ENCODE measurements at places on chromosomes 3 and 15.

DNA sequence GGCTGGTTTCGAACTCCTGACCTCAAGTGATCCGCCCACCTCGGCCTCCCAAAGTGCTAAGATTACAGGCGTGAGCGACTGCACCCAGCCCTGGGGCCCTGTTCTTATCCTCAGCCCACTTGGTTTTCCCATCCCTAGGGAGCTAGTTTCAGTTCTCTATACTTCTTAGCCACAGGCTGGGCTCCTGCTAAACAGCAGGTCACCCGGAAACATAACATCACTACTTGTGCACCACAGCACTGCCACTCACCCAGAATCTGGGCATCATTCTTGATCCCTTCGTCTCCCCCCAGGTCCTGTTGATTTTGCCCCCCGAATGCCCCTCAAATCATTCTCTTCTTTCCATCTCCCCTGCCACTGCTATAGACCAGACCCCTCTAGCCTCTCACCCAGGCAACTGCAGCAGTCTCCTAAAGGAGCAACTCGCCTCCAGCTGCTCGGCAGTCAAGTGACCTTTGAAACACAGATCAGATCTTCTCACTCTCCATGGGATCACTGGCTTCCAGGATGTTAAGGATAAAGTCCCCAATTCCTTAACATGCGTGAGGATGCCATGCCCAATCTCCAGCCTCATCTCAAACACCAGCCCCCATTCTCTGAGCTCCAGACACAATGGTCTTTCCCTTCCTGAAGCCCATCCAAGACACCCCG is 5.6 kb upstream of the AP3S2 start:
- no peak for DNase-seq

- no peak for DNase-seq
Measured at GRCh38 chr15:78837131-78837530, 25.9 kb upstream of the ADAMTS7 start.

DNA sequence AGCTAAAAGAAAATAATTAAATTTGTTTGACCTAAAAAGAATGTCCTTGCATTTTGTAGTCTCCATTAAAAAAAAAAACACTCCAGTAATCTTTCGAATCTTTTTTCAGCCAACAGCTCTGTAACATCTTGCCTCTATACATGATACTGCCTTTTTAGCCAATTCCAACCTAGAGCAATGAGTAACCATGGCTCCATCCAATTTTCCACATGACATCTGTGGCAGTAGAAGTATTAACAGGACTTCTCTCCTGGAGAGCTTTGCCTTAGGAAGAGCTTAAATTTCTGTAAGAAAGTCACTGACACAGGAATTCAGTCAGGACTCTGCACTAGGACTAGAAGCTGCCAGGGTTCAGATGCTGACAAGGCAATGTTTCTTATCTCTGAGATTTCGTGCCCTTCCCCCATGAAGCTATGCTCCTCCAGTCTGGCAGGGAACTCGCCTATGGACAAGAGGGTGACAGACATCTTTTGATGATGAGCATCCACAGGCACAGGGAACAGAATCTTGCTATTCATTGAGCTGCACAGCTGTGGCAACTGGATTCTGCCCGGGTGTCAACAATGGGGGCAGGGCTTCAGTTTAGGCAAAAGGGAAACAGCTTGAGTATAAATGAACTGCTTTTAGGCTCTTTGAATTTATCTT is 81.8 kb downstream of the ALCAM start:
- DNase-seq = no peak

GRCh38 chr3:52243791-52244628 is 1.5 kb upstream of the PPM1M start:
- no peak for DNase-seq

DNA sequence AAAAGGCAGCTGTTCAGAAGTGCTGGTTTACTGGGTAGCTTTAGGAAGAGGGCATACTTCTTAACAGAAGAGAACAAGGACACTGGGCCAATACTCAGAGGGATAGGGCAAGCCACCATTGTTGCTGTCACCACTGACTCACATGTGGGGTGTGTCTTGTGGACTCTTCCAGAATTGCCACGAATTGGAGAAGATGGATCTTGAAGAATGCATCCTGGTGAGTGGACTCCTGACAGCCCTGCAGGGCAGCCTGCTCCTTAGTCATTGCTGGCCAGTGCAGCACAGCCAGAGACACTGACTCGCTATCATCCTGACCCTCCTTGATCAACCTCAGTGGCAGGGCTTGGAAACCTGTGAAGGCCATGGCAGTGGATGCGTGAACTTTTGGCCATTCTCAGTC is 62.3 kb downstream of the UBP1 start:
- no peak for DNase-seq

- no peak for DNase-seq
Measured at GRCh38 chr15:60804986-60805949, 326.3 kb upstream of the ICE2 start.

GRCh38 chr15:81825136-81825535 is 220.7 kb downstream of the MEX3B start:
- DNase-seq = no peak

- no peak for DNase-seq
Measured at GRCh38 chr15:52414936-52415335, 113.7 kb downstream of the MYO5A start.

DNA sequence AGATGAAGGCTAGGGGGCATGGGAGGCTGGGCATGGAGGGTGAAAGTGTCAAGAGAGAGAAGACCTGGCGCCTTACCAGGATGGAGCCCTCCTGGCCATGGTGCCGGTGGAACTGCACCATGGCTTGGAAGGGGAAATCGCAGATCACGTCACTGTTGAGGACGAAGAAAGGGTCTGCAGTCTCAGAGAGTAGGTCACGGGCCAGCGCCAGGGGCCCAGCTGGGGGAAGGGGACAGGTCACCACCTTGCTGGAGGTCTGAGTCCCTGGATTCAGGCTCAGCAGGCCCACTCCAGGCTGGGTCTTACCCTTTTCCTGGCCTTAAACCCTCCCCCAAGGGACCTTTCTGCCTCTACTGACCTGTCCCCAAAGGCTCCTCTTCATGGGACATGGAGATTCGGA is 855 bp downstream of the GMPPB start:
- DNase-seq = no peak

GRCh38 chr3:56980798-56981390 is 79.6 kb upstream of the SPATA12 start:
- DNase-seq = peak; percentile 6

- no peak for DNase-seq
Measured at GRCh38 chr3:134075846-134076245, 46.1 kb upstream of the SLCO2A1 start.

DNA sequence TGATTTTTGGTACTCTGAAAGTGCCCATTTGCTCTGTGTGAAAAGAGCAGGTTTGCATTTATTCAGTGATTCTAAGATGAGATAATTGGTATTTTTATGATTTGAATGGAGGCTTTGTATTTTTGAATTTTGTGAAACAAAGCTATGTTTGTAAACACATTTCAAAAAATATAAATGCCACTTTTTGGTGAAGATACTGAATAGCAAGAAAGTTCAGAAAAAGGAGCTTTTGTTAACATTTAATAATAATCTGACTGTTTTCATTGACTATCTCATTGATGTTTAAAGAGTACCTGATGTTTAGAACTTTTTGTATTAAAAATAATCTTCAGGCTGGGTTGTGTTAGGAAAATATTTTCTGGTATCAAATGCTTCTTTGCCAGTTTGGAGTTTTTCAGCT is 23.7 kb downstream of the TCF12 start:
- no peak for DNase-seq

GRCh38 chr15:50909010-50909317 is 481 bp downstream of the AP4E1 start:
- no peak for DNase-seq

- DNase-seq = no peak
Measured at GRCh38 chr3:194034346-194035336, 101.3 kb upstream of the HES1 start.

- no peak for DNase-seq
Measured at GRCh38 chr3:123155471-123156011, 46.2 kb upstream of the SEC22A start.

DNA sequence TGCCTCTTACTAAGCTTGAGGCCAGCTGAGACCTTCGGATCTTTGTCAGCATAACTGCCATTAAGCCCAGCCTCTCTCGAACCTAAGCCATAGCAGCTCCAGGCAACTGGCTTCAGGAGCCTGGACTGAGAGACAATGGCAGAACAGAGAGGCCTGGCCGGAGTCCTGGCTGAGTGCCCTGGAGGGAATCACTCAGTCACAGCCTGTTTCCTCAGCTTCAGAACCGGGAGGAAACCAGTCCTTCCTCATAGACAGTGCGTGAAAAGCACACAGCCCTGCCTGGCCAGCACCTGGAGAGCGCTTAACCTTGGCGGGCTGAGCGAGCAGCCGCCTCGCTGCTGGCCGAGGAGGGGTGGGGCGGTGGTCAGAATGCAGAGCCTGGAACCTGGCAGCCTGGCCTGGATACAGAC is 21.6 kb downstream of the RNU5B-1 start:
- no peak for DNase-seq

- no peak for DNase-seq
Measured at GRCh38 chr3:66585520-66586095, 84.8 kb upstream of the LRIG1 start.

DNA sequence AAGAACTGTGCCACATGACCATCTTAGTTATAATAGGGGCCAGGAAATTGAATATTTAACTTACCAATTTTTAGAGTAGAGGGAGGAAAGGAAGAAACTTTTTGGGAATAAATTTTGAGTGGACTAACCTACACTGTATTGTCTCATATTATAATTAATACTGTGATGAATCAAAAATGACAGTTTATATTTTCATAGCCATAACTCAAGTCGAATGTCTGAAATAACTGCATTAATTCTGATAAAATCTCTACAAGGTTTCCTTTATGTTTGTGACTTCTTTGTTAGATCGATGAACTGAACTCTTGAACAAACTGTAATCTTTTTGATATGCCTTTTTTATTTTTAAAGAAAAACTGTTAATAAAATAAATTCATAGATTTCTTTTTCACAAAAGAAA is 132.8 kb upstream of the DPH6 start:
- no peak for DNase-seq

GRCh38 chr15:81481346-81481745 is 107.3 kb upstream of the TMC3 start:
- DNase-seq = no peak

DNA sequence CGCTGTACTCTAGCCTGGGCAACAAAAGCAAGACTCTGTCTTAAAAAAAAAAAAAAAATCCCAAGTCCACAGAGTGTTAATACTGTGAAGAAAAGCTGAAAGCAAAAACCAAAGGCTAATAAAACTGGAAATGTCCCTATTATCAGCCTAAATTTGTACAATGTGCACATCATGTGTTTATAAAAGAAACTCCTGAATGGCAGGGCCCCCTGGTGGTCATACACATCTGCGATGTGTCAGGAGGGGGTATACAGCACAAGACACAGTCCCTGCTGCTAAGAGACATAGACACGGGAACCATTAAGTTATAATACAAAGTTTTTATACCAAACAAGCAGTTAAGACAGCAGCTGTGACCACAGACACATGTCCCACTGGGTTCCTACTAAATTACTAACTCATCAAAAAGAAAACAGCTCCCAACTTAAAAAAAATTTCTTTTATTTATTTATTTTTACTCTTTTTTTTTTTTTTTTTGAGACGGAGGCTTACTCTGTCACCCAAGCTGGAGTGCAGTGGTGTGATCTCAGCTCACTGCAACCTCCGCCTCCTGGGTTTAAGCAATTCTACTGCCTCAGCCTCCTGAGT is 31.0 kb downstream of the IDH2 start:
- DNase-seq = peak; percentile 66

- DNase-seq = no peak
Measured at GRCh38 chr3:69165744-69166143, 43.3 kb upstream of the LMOD3 start.

DNA sequence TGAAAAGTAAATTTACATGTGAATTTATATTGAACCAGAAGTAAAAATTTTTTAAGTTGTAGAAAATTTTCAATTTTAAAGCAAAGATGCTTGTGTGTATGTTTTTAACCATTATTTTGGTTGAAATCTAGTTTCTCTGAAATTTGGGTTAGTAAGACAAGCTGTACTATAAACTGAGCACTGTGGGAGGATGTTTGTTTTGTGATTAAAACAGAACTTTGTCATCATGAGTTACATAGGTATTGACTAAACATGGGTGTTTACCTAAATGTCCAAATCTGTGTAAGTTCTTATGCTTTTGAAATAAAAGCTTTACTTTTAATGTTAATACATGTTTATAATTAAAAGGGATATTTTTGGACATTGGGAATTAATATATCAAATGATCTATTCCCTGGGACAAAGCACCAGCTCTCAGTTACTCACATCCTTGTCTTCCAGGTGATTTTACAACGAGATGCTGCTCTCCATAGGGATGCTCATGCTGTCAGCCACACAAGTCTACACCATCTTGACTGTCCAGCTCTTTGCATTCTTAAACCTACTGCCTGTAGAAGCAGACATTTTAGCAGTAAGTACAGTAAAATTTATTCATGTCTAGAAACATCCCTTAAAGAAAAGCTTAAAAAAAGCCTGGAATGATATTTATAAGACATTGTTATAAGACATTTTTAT is 32.7 kb downstream of the RNF13 start:
- no peak for DNase-seq

GRCh38 chr15:98268163-98268562 is 307.7 kb downstream of the ARRDC4 start:
- DNase-seq = no peak

GRCh38 chr3:135500034-135500433 is 465.5 kb upstream of the PPP2R3A start:
- DNase-seq = no peak

DNA sequence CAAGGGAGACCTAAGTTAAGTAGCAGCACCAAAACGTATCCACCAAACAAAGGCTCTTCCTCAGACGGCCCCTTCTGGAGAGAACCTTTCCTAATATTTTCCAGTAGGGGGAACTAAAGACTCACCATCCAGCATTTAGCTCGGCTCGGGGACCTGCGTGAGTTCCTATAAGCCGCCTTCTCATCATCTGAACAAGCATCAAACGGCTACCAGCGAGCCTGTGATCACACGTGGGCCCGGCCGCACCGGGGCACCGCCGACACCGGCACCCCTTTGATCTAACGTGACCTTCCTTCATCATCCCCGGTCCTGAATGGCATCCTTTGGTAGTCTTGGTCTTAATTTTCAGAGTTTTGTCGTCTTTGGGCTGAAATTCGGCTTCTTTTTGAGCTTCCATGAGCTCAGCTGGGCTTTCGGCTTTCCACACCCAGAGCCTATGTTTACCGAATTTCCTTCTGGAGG is 1.4 kb upstream of the ROBO2 start:
- no peak for DNase-seq

GRCh38 chr3:143000528-143000927 is 842 bp upstream of the U2SURP start:
- no peak for DNase-seq

GRCh38 chr3:168273917-168274316 is 178.2 kb upstream of the GOLIM4 start:
- DNase-seq = no peak

GRCh38 chr3:60755094-60755493 is 496.2 kb downstream of the FHIT start:
- DNase-seq = no peak

- DNase-seq = no peak
Measured at GRCh38 chr3:15253023-15253697, 47.1 kb downstream of the CAPN7 start.

DNA sequence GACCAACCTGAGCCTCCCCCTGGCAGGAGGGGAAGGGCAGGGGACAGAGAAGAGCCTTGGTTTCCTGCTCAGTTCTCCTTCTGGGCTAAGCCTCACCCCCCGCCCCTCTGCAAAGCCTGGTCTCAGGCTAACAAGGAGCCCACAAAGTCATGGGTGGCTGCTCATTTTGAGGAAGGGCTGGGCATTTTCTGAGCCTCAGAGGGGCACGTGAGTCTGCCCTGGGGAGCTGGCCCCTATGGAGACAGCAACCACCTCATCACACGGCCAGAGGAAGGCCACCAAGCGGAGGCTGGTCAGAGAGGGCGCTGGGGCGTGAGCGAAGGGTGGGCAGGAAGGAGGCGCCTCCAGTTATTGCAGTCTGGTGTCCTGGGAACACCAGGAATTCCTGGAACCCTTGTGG is 18.7 kb downstream of the ABTB1 start:
- no peak for DNase-seq

All from stimulated activated CD8-positive, alpha-beta memory T cell treated with anti-CD3 and anti-CD28 coated beads, Interleukin-7, amount 100 ng/mL, for 1 hour (primary cell).